ENCODE measurements at places on chromosomes 7 and 10.

DNA sequence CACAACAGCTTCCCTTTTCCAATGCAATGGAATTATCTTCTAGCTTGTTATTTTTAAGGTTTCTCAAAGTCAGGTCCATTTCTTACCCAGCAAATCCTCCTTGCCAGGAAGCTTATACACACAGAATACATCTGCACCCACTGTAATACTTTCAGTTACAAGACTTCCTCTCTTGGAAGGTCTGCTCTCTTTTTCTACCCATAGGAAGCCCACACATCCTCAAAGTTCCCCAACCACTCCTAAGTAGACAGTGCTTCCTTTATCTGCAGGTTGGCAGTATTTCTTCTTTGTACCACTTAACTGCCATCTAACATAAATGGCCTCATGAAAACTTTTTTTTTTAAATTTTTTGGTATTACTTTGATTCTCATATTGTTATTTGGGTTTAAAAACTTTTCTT, 155.6 kb downstream of the TAX1BP1 start:
- no peak for DNase-seq

GRCh38 chr10:63021225-63021624, 111.9 kb upstream of the NRBF2 start:
- DNase-seq: no peak

- no peak for DNase-seq
Measured at GRCh38 chr10:47317251-47317650, 5.0 kb upstream of the GDF2 start.

- no peak for DNase-seq
Measured at GRCh38 chr7:46011059-46011458, 90.0 kb upstream of the IGFBP3 start.

DNA sequence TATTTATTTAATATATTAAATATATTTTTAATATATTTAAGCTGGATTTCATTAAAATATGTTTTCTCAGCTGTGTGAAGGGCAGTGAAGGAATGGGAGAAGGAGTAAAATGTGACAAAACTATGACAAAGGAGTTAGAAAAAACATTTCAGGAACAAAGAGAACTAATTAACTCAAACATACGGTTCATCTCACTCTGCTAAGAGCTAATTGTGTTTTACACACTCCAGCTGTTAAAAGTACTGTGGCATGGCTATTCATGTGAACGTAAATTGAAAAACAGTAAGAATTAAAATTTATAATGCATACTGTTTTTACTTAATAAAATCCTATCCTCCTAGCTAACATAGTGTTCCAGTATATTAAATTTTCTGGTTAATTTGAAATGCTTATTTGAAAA, 262.5 kb upstream of the GNAI1 start:
- no peak for DNase-seq
